ENCODE measurements at places on chromosomes 16 and 17.

DNA sequence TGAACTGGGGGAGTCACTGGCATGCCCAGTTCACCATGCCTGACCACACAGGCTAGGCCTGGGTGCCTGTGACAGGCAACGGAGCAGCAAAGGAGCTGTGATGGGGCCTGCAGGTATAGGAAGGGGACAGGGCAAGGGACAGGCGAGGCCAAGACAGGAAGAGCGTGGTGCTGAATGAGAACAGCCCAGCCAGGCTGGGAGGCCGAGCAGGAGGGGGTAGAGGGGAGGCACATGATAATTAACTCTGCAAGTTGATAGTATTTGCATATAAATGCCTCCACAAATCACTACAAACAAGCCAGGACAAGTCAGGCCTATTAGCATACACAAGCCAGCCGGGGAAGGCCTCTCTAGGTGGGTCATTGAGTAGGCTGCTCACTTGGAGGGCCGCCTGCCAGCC is 7.8 kb downstream of the ZFHX3 start:
- DNase-seq: no peak

DNA sequence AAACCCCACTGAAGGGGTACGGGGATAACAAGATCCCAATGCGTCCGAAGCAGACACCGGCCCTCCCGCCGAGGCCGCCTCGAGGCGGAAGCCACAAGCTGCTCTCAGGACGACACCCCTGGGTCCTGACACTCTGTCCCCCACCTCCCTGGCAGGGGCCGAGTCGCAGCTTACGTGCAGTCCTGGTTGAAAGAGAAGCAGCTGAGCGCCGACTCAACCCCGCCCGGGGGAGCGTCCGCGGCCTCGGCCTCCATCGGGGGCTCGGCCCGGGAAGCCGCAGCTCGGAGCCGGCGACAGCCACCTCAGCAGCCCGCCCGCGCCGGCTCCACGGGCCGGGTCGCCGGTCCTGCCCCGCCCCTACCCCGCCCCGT is at the start of gene WIPI1:
Gene WIPI1 (minus strand): TSS at position 329 of the 371 bp plus-strand sequence. CDS start 75 bp downstream, at position 254.
- DNase-seq: peak; percentile 21

DNA sequence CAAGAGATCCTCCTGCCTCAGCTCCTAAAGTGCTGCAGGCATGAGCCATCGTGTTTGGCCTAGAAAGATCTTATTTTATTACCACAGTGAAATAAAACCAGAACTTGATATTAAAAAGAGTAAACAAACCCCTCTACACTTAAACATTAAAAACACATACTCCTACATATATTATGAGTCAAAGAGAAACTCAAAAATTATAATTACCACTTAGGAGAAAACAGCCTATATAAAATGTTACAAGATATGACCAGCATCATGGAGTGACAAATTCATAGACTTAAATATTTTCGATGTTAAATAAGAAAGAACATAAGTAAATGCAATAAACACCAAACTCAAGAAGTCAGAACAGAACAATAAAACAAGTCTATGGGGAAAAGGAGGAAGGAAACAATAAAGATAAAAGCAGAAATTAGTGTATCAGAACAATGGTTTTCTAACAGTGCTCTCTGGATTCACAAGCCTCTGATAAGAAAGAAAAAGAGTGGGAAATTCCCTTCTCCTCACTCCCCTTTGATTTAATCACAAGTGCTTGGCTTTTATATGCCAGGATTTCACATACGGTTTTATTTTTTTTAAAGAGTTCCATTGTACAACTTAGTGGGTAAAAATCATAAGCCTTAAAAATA is 23.0 kb downstream of the SKAP1 start:
- DNase-seq: no peak

GRCh38 chr16:1121009-1121408 is 25.0 kb upstream of the C1QTNF8 start:
- no peak for DNase-seq

DNA sequence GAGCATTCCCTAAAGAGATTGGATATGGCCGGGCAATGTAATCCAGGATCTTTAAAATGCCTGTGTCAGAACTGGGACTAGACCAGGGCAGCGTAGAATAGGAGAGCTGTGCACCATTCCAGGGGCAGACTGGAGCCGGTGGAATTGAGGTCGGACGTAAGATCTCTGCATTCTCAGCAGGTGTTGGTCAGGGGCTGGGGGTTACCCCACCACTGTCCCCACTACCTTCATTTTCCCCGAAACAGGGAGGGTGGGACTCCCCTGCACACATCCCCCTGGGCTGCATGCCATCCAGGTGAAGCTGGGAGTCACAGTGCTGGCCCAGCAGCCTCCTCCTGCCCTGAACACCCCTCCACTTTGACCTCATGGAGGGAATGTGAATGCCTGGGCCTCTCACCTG is 17.8 kb downstream of the OSBPL7 start:
- DNase-seq: no peak

DNA sequence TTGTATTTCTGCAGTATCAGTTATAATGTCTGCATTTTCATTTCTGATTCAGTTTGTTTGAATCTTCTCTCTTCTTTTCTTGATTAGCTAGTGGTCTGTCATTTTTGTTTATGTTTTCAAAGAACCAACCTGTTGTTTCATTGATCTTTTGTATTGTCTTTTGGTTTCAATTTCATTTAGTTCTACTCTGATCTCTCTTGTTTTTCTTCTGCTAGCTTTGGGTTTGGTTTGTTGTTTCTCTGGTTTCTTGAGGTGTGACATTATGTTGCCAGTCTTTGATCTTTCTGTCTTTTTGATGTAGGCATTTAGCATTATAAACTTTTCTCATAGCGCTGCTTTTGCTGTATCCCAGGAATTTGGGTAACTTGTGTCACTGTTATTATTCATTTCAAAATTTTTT is 107.2 kb downstream of the PHKB start:
- DNase-seq: no peak

- no peak for DNase-seq
Measured at GRCh38 chr17:37752482-37752881, 7.6 kb upstream of the HNF1B start.

DNA sequence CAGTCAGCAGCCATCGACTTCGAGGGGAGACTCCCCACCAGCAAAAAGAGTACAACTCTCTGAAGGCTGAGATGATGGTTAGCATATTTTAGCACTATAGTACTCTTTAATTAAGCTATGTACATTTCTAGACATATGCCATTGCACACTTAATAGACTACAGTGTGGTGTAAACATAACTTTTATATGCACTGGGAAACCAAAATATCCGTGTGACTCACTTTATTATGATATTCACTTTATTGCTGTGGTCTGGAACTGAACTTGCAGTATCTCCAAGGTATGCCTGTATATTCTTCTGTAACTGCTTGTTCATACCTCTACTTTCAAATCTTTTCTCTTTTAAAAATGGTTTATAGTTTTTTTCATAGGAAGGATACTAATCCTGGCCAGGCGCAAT is 11.0 kb upstream of the NXPH3 start:
- DNase-seq: no peak

DNA sequence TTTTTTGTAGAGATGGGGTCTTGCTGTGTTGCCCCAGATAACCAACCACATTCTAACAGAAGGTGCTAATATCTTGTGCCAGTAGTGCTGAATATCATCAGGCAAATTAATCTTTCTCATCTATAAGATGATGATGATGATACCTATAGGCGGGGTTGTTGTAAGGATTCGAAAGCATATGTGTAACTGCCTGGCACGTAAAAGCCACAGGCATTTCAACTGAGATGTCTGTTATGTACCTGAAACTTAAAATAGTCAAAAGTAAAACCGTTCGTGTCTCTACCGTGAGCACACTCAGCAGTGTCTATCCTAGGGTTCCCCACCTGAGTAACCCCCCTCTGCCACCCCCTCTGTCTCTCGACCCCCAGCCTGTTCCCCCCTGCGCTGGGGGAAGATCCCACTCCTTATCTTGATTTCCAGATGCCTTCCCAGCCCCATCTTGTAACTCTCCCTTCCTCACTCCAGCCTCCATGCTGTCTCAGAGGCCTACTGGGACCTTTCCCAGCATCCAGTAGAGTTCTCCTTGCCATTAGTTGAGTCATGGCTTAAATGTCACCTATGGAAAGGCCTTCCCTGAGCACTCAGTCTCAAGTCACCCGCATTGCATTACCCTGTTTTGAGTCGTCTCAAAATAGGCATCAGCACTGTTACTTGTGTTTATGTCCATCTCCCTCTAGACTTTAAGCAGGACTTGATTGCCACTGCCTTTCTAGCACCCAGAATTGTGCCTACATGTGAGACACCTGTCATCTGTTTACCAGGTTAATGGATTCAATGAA is 34.1 kb downstream of the CDRT15 start:
- no peak for DNase-seq

GRCh38 chr17:74579900-74580299 is 12.2 kb downstream of the CD300LD start:
- no peak for DNase-seq

DNA sequence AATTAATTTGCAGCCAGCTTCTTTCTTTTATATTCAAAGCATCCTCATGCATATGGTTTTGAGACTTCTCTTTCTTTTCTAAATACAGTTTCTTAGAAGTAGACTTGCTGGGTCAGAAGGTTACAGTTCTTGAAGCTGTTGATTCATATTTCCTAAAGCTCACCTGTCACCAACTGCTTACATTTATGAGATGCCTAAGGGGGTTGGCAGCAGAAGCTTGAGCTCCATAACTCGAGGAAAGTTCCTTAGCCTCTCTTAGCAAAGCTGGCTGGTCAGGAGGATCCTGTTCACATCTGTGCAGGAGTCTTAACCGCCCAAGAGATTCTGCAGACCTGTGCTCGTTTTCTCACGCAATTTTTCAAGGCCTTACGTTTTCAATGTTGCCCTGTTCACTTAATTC is 218.8 kb downstream of the SNX29 start:
- DNase-seq: no peak

DNA sequence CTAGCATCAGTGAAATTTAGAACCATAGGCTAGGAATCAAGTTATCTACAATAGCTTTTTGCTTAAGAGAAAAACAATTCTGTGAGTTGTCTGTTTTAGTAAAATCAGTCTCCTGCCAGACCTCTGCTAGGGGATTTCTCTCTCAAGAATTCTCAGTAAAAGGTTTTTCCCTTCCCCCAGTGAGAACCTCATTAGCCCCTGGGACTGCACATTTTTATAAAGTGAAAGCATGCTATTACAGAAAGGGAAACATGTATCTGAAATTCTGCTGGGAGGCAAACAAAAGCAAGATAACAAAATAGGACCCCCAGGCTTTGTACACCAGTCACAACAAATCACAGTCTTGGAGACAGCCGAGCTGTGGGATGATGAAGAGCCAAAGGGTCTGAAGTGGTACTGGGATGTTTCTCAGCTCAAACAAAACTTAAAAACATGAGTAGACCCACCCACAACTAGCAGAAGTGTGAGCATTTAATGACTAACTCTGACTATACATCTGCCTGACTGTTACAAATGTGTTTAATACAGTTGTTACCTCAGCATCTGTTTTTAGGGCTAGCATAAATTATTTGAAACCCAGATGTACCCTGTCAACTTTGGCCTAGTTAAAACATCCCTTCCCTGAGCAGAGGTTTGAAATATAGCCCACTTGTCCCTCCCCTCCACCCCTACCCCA is 20.0 kb upstream of the GLG1 start:
- no peak for DNase-seq

GRCh38 chr17:82830249-82830661 is 9.6 kb downstream of the ZNF750 start:
- DNase-seq: no peak

GRCh38 chr16:31077592-31078396 is 3.6 kb downstream of the ZNF646 start:
- DNase-seq: no peak

DNA sequence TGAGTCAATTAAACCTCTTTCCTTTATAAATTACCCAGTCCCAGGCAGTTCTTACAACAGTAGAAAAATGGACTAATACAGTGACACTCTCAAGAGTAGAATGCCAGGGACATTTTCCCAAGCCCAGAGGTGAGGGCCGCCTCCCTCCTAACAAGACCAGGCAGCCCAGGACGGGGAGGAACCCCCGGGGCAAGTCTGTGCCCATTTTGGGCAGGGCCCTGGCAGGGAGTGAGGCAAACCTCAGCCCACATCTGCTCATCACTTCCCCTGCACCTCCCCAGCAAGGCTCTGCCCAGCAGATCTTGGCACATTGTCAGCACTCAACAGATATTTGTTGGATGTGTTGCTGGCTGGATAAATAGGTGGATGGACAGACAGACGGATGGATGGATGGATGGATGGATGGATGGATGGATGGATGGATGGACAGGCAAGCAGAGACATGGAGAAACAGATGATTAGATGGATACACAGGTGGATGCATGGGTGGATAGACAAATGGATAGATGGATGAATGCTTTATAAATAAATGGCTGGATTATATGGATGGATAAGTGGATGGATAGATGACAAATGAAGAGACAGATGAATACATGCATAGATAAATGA is 271.3 kb downstream of the PARN start:
- DNase-seq: no peak

DNA sequence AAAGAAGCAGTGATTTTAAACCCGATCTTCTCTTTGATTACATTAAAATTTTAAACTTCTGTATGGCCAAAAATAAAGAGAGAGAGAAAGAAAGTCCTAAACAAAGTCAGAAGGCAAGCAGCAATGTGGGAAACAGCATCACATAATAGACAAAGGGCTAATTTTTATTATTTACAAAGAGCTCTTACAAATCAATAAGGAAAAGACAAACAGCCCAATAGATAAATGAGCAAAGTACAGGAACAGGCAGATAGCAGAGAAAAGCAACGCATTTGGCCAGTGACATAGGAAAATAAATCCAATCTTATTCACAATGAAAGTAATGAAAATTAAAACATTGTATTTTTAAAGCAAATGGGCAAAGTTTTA is 93.1 kb downstream of the SALL1 start:
- no peak for DNase-seq

DNA sequence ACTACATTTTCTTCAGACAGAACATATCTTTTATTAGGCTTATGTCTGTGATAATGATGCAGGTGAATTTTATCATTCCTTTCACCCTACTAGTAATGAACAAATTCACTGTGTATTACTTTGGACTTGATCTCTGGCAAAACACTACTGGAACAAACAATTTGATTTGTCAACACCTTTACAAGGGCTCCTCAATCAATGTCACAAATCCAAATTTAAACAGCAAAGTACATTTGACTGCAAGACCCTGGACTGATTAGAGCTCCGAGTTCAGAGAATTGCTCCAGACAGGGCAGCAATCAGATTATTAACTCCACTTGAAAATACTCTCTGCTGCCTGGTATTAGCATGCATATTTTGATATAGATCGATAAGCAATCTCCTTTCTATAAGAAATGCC is 547.6 kb upstream of the SALL1 start:
- DNase-seq: no peak

DNA sequence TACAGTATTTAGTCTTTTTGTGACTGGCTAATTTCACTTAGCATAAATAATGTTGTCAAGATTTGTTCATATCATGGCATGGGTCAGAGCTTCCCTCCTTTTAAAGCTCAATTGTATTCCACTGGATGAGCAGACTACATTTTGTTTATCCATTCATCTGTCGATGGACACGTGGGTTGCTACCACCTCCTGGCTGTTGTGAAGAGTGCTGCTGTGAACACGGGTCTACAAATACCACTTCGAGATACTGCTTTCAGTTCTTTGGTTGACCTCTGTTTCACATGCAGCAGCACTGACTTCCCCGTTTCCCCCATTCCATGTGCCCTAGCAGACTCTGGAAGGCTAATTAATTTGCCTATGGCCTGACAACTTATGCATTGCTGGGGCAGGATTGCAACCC is 285.4 kb downstream of the SHISA9 start:
- no peak for DNase-seq

Measured in activated CD8-positive, alpha-beta memory T cell treated with anti-CD3 and anti-CD28 coated beads for 4 hours (primary cell).